ENCODE measurements at places on chromosomes 5 and 9.

DNA sequence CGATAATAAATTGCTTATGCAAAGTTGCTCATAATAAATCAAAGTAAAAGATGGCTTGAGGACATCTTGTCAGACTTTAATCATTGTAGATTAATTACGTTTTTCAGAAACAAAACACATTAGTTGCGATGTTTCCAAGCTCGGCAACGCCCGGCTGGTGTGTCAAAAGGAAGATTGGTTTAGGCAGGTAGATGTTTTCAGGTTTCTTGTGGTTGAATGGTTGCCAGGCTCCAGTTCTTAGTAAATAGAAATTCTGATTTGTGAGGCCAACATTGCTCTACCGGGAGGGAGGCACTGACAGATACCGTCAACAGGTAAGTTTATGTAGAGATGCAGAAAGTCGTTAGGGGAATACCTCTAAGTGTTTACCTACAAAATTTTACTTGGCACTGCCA, 280.3 kb downstream of the NPR3 start:
- DNase-seq, result no peak

GRCh38 chr5:137960141-137960540, 70.9 kb downstream of the PKD2L2 start:
- DNase-seq, result no peak

DNA sequence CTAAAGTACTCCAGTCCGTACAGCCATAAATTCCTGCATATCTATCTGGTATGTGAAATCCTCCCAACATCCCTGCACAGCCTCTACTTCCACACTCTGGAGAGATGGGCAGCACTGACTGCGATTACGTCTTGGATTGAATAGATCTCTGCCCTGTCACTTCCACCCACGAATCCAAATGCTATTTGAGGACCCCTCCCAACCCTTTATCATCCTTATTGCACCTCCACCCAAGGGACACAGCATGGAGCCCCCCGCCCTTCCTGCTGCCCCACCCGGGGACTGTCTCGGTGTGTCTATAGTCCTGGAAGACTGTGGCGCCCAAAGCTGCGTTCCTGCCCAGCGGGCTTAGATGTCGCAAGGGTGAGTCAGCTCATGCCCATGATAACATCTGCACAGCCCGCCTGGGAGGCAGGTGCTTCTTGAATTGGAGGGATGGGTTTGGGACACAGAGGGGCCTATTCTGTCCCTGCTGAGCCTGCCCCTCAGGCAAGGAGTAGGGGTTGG, 105.7 kb upstream of the HAND1 start:
- no peak for DNase-seq

DNA sequence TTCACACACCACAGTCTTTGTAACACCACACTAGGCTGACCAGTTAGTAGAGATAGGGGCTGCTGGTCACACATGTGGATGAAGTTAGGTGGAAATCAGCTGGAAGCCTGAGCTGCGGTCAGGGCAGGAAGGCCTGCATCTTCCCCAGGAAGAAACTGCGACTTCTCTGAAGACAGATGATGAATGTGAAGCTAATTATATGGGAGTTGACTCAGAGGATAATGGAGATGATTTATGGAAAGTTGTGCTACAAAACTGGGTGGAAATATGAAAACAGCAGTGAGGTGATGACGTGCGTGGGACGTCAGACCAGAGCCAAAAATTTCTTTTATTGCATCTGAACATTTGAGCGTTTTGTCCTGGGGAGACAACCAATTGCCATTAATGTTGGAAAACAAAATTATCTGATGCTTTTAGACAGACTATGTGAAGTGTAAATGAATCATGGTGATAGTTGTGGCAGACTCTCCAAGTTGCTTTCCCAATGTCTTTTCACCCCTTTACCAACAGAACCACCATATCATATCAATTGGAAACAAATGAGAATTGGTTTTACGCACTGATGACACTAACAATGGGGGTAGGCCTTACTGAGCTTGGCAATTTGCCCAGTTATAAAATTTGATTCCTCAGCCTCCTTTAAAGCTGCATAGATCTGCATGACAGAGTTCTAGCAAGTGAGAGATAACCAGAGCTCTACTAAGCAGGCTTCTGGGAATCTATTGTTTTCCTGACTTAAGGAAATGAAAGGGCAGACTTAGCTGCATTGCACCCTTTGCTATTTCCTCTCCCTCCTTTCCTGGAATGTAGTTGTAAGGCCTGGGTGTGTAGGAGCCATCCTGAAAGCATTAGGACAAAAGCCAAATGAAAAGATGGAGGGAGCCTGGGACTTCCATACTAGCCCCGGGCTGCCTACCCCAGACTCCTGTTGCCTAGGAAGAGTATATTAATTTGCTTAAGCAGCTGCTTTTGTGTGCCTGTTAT, 84.0 kb downstream of the RAB3C start:
- no peak for DNase-seq

- DNase-seq, result no peak
These were observed 142.7 kb downstream of the KCNN2 start for GRCh38 chr5:114504560-114504959.

- DNase-seq, result no peak
These were observed 317.9 kb upstream of the MEF2C start for GRCh38 chr5:89200899-89201298.

GRCh38 chr5:143471666-143472464, 68.4 kb upstream of the NR3C1 start:
- DNase-seq, result no peak

DNA sequence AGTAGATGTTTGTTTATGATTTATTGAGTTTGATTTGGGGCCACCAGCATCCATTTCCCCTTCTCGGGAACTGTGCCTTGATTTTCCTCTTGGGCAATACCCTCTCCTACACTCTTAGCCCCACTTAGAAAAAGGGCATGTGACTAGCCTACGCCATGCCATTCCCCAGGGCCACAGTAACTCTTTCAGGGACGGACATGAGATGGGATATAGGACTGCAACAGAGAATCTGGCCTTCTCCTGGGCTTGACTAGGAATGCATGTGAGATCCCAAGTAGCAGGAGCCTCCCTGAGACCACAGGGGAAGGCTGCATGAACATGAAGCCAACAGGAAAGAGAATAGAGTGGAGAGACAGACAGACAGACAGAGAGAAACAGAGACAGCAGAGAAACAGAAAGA, 30.7 kb upstream of the SPARC start:
- no peak for DNase-seq

DNA sequence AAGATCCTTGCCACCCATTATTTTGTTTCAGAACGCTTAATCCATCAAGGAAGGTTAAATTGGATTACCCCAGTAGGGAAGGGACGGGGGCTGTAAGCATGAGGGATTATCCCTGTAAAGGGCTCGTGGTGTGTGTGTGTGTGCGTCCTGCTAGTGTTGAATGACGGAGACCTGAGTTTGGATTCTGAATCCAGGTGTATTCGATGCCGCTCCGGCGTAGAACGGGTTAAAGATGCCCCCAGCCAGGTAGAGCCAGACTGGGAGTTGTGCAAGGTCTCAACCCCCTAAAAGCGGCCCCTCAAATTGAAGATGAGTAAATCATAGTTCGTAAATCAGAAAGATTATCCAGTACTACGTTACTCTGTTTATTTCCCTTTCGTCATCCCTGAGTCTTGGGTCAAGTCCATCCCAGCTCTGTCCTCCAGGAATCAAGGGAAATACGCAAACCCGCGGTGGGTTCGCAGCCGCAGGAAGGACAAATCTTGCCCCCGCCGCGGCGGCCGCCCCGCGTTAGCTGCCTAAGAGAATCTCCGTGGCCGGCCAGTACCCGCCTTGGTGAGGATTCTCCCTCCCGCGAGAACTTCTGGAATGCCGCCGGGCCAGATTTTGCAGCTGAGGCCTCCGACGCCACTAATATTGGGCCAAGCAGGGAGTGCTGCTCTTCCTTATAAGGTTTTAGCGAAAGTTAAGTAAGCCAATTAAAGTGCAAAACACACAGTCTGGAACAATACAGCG, 586 bp upstream of the MTAP start:
- peak; percentile 49 for DNase-seq

GRCh38 chr9:138111607-138112006, 234.0 kb downstream of the CACNA1B start:
- no peak for DNase-seq
